ENCODE measurements at places on chromosomes 3 and 15.

DNA sequence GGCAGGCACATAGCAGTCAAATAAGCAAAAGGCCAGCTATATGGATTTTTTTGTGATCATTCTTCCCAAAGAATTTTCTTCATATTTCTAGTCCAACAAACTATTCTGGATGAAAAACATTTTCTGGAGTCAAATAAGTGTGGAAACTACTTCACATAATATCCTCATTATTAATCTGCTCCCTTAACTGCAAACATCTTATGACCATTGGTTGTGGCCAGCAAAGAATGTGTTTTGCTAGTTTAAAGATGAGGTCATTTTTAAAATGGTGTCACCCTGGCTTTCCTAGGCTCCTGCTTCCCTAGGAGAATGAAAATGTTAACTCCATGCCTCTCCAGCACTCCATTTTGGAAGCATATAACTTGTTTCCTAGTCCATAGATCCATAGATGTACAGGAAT is 118.8 kb downstream of the SST start:
- no peak for DNase-seq

GRCh38 chr3:42906070-42906847 is at the start of gene ZNF662:
TSS of gene ZNF662 (plus strand) at chr3:42906142. CDS start at chr3:42908115, 1,973 bp downstream.
- peak; percentile 14 for DNase-seq

DNA sequence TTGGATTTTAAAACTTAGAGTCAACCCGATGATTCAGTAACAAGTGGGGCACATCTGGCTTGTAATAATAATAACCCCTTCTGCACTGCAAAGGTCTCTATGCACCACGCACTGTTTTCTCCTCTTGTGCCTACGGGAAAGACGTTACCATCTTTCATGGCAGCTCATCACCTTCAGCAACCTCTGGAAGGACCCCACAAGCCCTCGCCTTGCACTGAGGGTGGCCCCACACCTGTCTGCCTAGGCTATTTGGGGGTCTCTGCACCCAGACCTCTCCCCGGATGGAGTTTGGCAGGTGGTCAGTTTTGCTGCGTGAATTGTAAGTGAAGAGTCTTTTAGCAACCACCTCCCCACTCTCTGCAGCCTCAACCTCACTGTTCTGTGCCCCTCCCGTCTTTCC is 138.6 kb upstream of the MEF2A start:
- DNase-seq = no peak

DNA sequence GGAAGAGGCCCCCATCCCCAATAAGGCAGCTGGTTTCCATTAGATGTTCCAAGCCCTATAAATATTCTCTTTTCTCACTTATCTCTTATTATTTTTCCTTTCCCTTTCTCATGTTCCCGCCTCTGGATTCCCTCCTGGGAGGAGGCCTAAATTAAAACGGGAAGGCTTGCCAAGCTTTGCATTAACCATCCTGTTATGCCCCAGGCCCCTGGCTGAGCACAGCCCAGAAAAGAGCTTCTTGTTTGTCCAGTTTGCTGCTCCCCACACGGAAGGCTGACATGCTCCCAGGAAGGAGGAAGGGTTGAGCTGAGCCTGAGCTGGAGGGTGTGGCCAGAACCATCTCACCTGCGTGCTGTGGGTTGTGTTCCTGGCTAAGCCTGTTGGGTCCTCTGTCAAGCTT is 63.1 kb upstream of the BOC start:
- DNase-seq = no peak

- no peak for DNase-seq
Observed at GRCh38 chr3:47013231-47013630, 33.8 kb downstream of the NBEAL2 start.

GRCh38 chr15:84950570-84951111 is 31.0 kb upstream of the PDE8A start:
- no peak for DNase-seq

GRCh38 chr15:101162701-101163483 is 89.0 kb downstream of the CHSY1 start:
- DNase-seq = no peak

- DNase-seq = peak; percentile 37
Observed at GRCh38 chr3:51706788-51707731, at the start of gene GRM2. TSS of gene GRM2 (plus strand) at chr3:51707068. CDS start at chr3:51708984, 1,916 bp downstream.

DNA sequence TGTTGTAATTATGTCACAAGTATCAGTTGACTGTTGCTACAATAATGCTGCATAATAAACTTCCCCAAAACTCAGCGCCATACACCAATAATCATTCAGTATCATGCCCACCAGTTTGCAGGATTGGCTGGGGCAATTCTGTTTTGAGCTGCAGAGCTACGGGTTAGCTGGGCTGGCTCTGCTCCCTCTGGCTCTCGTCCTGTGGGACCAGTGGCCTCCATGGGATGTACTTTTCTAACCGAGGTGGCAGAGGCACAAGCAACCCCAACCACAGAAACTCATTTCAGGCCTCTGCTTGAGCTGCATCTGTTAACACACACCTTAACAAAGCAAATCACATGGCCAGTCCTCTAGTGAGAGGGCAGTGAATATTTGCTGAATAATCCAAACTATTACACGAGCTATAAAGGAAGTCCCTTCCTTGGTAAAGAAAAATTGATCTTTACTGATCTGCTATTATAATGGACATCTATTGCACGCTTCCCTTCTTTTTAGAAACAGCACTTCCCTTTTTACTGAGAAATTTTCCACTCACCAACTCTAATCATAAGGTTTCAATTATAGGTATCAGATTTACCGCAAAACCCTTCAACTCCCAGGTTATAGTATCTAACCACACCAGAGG is 10.9 kb upstream of the BCL2A1 start:
- DNase-seq = no peak

DNA sequence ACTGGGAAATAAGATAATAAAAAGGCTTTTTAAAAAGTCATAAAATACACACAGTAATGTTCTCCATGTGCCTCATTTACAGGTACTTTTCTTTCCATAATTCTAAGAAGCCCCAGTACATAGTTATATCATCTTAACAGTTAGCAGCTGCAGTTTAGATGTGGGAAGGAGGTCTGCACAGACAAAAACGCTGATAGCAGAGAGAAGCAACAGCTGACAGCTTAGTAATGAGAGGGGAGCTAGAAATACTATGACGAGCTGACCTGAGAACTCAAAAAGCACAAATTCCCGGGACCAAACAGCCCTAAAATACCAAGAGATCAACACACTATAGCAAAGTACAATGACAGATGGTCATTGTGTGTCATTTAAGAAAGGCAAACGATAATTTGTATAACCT is 36.7 kb upstream of the ARHGEF3 start:
- no peak for DNase-seq

GRCh38 chr15:40846841-40847222 is 3.0 kb downstream of the SPINT1 start:
- no peak for DNase-seq

DNA sequence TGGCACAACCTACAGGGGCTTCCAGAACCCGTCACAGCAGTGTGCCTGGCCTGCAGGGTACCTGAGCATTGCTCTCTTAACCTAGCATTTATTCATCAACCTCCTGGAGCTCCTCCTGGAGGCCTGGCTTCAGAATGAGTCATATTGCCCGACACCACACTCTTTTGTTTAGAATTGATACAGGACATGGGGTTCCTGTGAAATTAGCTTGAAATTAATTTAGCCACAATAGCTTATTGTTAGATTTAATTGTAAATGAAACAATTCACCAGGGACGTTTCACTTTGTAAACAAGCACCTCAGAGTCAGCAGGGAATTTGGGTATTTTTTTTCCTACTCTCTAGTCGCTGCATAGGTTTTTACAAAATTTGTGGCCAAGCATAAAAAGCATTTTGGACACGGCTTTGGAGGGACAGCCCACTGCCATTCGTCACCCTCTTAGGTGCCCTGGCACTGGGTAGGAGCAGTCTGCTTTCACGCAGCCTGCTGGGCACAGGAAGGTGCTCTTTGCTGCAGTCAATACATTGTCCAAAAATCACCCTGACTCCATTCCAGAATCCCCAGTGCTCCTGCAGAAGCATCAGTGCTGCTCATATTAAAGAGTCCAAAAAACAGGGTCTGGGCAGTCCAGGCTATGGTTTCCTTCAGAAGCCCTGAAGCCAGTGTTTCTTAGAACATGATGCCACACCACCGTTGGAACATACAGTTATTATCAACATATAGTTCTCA is 60.8 kb upstream of the MEF2A start:
- DNase-seq = no peak

DNA sequence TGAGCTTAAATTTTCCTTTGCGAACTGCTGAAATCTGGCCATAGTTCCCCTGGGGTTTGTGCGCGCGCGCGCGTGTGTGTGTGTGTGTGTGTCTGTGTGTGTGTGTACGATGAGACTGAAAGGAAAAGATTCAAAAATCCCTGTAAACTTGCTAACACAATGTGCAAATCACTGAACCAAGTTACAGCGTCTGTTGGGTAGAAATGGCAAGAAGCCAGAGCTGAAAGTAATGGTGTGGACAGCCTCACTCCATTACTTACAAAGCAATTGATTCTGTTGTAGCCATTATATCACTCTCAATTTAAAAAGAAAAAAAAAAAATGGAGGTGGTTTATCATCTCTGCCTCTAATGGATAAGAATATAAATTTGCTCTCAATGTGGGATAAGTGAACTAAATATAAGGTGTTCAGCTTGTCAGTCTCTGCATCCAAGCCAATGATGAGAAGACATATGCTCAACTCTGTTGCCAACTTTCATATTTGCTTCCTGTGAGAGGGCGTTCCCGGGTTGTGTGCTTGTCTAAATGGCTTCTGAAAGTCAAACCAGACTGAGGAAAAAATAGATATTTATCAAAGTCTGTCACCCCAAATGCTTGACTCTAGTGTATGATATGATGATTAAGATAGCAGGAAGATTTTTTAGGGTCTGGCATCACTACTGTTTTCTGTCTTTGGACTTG is 422.2 kb downstream of the ZNF385D start:
- DNase-seq = no peak

DNA sequence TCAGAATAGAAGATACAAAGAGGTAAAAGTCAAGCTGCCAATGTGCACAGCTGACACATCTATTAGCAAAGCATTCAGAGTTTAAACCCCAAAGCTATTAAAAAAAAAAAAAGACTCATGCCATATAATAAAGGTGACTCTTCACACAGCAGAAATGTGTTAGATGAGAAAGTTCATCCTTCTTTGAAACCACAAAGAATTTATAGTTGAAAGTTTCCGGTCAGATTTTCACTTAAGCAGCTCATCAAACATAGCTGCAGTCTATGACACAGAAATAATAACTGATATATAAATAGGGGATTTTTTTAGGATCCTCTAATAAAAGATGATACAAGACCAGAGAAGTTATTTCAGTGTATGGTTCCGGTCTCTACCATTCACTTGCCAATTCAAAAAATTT is 76.6 kb downstream of the WWTR1 start:
- no peak for DNase-seq

- DNase-seq = no peak
Observed at GRCh38 chr15:69513986-69514385, 61.4 kb downstream of the RPLP1 start.

DNA sequence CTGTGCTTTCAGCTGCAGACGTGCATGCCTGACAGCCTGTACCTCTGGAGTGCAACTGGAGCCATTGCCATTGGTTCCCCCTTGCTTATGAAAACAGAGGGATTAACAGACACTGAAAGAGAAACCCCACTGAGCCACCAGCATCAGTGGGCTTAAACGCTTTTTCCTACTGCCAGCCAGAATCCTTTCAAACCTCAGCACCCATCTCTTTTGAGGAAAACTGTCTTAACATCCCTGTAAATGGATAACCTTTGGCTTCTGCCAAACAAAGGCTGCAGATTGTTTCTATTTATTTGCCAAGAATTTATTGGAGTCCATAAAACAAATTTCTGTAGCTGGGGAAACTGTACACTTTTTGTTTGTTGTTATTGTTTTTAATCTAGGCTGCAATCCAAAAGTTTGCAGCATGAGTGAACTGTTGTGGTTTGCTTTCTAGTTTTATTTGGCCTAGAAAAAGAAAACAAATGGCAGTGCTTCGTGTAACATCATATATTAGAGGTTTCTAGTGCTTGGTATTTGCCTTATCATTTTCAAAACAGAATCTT is 369.2 kb upstream of the IL12A start:
- DNase-seq = no peak

- DNase-seq = no peak
Observed at GRCh38 chr3:32384938-32385337, 6.7 kb upstream of the CMTM7 start.

GRCh38 chr3:71069797-71070196 is 513.7 kb downstream of the FOXP1 start:
- DNase-seq = peak; percentile 71

Data from activated naive CD8-positive, alpha-beta T cell treated with anti-CD3 and anti-CD28 coated beads, Interleukin-2, amount 50 U/mL, for 24 hours (primary cell).